ENCODE measurements at places on chromosomes 3 and 15.

DNA sequence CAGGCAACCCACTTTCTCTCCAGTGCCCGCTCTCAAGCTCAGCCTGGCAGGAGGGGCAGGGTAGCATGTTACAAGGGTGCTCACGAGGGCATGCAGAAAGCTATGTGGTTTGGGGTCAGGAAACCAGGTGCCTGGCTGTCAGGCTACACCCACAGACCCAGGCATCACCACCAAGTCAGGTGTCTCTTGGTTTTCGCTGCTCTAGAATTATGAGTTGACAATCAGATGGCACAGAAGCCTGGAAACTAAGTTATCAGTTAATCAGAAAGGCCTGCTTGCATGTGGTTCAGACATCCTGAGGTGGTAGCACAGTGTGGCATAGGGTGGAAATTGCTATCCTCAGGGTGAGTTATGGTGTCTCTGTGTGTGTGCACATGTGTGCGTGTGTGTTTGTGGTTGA lies 16.2 kb upstream of the CCR9 start:
- DNase-seq: no peak

DNA sequence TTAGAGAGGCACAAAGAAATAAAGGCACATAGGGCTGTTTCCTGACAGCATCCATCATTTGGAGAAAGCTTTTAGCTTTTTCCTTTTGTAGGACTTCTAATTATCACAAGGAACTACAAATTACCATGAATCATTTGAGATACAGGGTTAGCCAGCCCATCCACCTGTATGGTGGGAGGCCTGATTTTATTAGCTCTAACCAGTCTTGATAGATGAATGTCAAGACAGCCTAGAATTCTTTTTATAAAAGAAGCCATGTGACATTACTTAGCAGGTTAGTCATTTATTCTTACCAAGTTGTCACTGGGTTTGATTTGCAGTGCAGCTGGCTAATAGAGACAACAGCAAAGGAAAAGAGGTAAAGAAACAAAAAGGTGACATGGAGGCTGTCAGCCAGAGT lies 618.1 kb downstream of the ZNF385D start:
- no peak for DNase-seq

DNA sequence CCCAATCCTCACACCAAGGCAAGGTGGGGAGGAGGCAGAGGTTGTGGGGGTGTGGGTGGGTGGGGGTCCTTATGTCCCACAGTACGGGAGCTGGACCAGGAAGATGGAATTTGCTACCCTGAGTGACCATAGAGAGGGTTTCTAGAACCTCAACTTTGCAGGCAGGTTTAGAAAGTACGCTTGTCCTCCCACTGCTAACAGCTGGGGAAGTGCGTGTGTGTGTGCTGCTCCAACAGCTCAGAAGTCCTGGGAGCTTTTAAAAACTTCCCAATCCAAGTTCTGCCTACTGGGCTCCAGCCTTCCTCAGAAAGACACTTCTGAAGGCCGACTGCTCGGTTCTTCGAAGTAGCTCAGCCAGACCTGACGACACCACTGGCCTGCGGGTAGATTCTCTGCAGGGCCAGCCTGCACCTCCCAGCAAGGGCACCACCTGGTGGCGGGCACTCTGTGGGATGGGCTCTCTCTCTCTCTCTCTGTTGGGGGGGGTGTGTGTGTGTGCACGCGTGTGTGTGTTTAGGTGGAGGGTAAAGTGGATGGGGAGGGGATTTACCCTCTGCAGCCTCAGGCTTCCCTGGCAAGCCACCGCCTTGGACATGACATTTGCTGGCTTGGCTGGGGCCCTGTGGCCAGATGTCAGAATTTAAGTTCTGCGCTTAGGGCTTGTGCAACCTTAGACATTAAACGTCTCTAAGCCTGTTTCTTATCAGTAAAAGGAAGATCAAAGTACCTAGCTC lies 15.6 kb downstream of the TMEM158 start:
- peak; percentile 44 for DNase-seq

GRCh38 chr3:72563690-72564370 lies 284.4 kb downstream of the SHQ1 start:
- no peak for DNase-seq

- DNase-seq: no peak
Observed at GRCh38 chr3:6449099-6449498, 411.8 kb upstream of the GRM7 start.

DNA sequence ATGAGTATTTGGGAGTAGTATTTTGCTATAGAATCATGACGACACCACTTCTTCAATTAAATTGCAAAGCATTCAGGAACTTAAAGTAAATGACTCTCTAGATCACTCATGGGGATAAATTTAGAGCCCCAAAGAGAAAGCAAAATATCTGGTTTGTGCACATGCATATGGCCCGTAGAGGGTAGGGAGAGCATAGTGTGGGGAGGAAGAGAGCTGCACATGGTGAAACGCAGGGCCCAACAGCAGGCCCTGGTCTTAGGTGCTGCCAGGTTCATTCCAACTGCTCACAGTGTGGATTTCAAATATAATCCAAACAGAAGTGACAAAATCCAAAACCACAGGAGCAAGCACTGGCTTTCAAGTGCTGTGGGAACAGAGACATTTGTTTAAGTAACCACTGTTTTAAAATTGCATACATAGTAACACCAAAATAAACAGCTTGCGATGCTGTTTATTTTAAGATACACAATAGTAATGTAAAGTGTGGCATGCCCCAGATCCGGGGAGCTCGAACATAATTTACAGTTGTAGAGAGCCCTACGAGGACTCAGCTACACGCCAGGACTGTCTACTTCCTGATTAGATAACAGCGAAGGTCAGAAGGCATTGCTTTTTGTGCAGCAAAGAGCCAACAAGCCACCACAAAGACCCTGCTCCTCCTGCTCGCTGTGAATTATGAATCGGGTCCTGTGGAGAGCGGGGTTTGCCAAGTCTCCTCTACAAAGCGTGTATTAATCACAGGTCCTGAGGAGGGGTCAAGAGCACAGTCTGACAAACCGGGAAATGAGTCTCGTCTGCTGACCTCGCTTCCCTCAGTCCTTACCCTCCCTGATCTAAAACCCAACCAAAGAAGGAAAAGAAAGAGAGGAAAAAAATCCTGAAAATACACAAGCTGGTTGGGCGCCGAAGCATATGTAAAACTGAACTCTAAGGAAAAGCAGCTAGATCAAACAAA lies 80.6 kb downstream of the MEIS2 start:
- DNase-seq: no peak
